Uterus (tissue), 4 donors: ENCODE measurements at places on chromosomes 4 and X. TPM values are rescaled to one million over a fixed set of nuclear protein-coding genes. Genes with fewer than 3 reads are reported as not detected.
A peak's percentile ranks its signal among the peaks of the same experiment; 100 is the strongest.

Gene HELT
- total RNA-seq: not detected

Gene GLRA2
- total RNA-seq: 0.48 TPM

Gene ATP2B3
- total RNA-seq: 0.09 TPM

Gene NUDT10
- total RNA-seq: 3.8 TPM

Gene METAP1
- 38.2 TPM for total RNA-seq

Gene RADX
- 15.7 TPM for total RNA-seq

Gene GAGE12E
- not detected for total RNA-seq

Gene FOXR2
- total RNA-seq: not detected

Gene TMEM154
- 1.5 TPM for total RNA-seq

Gene NLGN4X
- total RNA-seq: 6.2 TPM

Gene LNX1
- total RNA-seq: 5.5 TPM

Gene EDA2R
- 9.8 TPM for total RNA-seq

Gene SSX4B
- total RNA-seq: not detected

Gene REPS2
- 18.2 TPM for total RNA-seq

Gene CLDN2
- not detected for total RNA-seq

Gene OPHN1
- 8.5 TPM for total RNA-seq

Gene HPGDS
- 3.6 TPM for total RNA-seq

DNA sequence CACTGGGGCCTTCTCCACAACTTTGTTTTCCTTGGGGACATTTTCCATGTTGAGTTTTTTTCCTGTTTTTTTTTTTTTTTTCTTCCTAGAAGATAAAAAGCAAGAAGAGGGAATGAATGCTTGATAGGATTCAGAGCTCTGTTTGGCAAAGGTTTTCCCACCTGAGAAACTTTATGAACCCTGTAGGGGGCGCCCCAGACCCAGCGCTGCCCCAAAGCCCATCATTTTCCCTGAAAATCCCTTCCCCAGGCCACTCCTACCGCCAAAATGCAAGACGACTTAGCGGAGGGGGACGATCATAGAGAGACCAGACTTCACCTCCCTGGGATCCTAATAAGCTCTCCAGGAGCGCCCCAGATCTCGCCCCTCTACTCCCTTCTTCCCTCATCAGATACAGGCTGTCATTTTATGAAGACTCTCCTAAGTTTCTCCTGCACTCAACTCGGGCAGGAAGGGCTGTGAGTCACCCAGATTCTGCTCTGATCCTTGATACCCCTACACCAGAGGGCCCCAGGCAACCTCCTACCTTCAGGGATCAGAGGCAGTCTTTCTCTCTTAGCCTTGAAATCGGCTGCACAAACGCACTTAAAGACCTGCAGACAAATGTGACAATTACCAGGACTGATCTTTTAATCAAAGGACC, 1.4 kb downstream of the BEX5 start:
- DNase-seq: no peak

DNA sequence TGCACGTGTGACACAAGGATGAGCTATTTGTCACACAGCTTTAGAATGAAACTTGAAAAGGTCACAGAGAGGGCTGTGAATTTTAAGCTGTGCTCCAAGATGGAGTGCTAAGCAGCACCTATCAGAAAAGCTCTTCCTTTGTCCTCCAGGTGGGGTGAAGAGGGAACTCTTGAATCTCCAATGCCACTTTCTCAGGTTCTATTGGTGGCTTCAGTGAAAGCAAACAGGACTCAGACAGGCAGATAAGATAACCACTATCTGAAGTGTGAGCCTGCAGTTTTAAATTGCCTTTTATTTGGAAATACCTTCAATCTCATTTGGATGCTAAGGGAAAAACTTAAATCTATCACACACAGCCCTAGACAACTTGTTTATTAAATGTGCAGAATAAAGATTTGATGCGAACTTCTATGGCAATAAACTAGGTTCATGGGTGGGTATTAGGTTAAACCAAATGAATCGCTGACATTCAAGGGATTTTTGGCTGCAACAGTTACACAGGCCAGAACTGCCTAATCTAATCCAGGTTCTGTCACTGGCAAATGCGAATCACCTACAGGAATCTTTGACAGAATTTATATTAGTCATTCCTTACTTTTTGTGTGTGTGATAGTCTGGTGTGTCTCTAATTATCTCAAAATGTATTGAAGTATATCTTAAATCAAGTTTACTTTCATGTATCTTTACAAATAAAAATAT, 13.6 kb upstream of the PDGFRA start:
- no peak for DNase-seq

GRCh38 chrX:113133316-113133715, 292.7 kb upstream of the AMOT start:
- no peak for DNase-seq

GRCh38 chr4:24130637-24131036, 240.8 kb upstream of the PPARGC1A start:
- DNase-seq: no peak

DNA sequence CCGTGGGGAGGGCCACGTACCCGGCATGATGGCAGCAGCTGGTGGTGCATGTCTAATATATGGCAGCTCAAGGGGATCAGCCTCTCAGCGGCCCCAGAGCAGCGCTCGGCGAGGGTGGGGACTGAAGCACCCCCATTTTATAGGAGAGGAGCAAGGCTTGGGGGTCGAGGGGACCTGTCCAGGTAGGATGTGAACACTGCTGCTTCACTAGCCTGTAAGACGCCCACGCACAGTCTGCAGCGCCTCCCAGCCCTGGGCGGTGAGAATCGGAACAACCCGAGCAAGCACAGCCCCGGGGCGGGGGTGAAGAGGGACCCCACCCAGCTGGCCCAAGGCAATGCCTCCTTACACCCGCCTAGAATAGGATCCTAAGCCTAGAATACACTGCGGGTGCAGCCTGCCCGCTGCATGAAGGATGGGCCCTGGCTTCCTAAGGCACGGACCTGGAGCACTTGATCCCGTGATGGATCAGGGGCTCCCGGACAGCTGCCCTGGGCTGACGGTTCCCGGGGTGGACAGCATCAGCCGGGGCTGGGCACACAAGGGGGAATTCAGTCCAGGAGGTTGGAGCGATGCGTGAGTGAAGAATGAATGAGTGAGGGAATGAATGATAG, 17.6 kb downstream of the ADRA2C start:
- DNase-seq: no peak

DNA sequence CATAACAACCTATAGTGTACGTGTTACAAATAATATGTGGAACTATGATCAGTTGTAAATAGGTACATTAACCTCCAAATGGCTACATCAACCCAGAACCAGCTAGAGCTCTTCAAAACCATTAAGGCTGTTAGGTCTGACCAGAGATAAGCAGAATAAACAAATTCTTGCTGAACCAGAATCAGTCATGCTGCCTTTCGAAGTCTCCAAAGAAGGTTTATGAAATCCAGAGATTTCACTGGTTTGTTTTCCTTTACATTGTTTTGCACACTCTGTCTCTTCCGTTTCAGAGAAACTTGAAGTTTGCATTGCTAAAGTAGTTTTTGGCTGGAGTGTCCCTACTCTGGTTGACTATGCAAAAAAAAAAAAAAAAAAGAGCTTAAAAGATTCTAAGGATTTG, 177.3 kb upstream of the SLIT2 start:
- no peak for DNase-seq

GRCh38 chr4:137203601-137204000, 328.7 kb downstream of the PCDH18 start:
- DNase-seq: no peak

DNA sequence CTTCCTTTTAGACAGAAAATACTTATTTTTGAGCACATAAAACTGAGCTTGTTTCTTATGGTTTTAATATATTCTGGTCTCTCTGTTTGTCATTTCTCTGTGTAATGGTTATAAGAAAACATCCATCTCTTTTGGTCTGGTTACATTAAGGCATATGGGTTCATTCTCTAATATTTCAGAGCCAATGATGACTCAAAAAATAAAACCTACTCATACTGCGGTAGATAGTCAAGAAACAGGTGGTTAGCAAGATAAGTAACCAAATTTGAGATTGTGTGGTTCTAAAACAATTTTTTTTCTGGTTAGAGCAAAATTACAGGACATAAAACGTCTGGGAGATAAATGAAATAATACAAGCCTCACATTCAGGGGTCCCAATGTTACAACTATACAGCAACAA, 654.5 kb downstream of the STIM2 start:
- DNase-seq: no peak

DNA sequence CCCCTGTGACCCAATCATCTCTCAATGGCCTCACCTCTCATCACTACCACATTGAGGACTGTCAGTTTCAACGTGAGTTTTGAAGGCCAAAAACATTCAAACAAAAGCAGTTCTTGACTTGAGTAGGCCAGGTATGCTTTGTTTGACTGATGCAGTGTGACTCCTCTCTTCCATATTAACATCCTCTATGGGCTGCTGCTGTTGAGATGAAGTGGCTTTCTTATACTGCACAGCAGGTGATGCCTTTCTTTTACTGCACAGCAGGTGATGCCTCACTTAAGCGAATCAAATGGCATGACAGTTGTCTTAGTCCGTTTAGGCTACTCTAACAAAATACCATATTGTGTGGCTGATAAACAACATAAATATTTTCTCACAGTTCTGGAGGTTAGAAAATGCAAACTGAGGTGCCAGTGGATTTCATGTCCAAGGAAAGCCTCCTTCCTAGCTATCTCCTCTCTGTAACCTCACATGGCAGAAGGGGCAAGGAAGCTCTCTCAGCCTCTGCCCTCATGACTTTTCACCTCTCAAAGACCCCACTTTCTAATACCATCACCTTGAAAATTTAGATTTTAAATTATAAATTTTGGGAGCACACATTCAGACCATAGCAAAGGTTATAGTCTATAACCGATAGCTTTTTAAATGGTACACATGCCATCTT, 2267.9 kb upstream of the AGA start:
- no peak for DNase-seq

GRCh38 chr4:97144199-97144598, 999.1 kb downstream of the STPG2 start:
- DNase-seq: no peak

DNA sequence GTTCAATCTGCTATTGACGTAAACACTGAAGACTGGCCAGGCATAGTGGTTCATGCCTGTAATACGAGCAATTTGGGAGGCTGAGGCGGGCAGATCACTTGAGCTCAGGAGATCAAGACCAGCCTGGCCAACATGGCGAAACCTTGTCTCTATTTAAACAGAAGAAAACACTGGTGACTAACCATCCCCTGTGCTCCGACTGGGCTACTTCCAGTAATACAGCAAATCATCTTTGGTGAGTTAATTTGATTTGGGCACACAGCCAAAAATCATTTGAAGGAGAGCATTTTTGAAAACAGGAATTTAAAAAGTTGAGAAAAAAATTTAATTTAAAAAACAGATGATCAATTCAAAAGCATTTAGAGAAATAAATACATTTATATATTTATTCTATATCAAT, 52.0 kb downstream of the SEC24D start:
- no peak for DNase-seq

GRCh38 chrX:15151267-15152186, 118.4 kb downstream of the ASB9 start:
- no peak for DNase-seq

- no peak for DNase-seq
Observed at GRCh38 chrX:69148946-69149345, 16.3 kb downstream of the PJA1 start.

- no peak for DNase-seq
Observed at GRCh38 chr4:85644061-85644460, 169.1 kb downstream of the ARHGAP24 start.

- no peak for DNase-seq
Observed at GRCh38 chr4:139163806-139164206, 13.2 kb downstream of the ELF2 start.

- DNase-seq: no peak
Observed at GRCh38 chr4:69527924-69528323, 32.2 kb upstream of the UGT2B4 start.

- DNase-seq: no peak
Observed at GRCh38 chr4:116321471-116321870, 763.9 kb downstream of the TRAM1L1 start.

- no peak for DNase-seq
Observed at GRCh38 chr4:86944964-86945781, 10.4 kb downstream of the AFF1 start.

DNA sequence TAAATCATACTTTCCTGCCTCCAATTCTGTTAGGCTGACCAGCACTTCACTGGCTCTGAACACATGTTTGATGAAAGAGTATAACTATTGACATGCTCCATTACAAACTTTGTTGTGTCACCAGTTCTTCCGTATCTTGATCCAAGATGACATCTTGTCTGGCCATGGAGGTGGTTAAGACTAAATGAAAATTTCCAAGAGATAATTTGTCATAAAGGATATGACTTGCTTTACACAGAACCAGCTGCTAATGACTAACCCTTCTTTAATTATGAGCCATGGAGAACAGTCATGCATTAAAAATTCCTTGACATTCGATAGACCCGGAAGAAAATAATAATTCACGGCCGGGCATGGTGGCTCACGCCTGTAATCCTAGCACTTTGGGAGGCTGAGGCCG, 17.7 kb upstream of the N4BP2 start:
- no peak for DNase-seq

- DNase-seq: no peak
Observed at GRCh38 chrX:135393051-135393450, 28.7 kb upstream of the SMIM10L2A start.

- no peak for DNase-seq
Observed at GRCh38 chr4:133149932-133150471, 908 bp downstream of the PCDH10 start.

- peak; percentile 20 for DNase-seq
Observed at GRCh38 chrX:22534643-22535042, 261.9 kb downstream of the CBLL2 start.

GRCh38 chr4:165294907-165295306, 32.6 kb upstream of the MSMO1 start:
- no peak for DNase-seq

- DNase-seq: no peak
Observed at GRCh38 chr4:157226035-157226434, 5.5 kb downstream of the GRIA2 start.

- DNase-seq: no peak
Observed at GRCh38 chrX:153459986-153460385, 10.4 kb downstream of the HAUS7 start.

- DNase-seq: no peak
Observed at GRCh38 chrX:5829060-5829459, 399.6 kb downstream of the NLGN4X start.

DNA sequence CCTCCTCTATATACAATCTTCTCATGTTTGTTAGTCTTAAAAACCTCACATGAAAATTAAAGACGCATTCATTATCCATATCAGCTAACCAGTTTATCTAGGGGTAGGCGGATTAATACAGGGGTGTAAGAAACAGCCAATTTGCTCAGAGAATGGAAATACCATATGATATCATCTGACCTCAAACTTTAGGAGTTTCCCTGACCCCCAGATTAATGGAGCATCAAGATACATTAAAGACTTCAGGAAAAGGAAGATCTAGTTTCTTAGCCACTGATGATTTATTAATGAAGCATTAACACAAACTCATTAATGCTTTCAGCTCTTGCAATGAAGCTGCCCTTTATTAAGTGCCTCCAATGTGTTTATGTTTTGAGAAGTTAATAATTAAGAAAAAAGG, 67.5 kb downstream of the CAMK2D start:
- DNase-seq: no peak

DNA sequence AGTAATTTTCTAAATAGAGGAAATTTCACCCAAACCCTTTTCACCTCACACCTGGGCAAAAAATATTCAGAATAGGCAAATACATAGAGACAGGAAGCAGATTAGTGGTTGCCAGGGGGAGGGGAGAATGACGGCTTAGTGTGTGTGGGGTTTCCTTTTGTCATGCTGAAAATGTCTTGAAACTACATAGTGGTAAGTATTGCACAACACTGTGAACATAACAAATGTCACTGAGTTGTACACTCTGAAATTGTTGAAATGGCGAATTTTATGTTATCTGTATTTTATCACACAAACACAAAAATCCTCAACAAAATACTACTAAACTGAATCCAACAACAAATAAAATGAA, 60.7 kb upstream of the PLAC1 start:
- DNase-seq: no peak

- DNase-seq: peak; percentile 66
Observed at GRCh38 chr4:30867427-30867826, 147.3 kb downstream of the PCDH7 start.
